ENCODE measurements at places on chromosomes 2 and 18.

DNA sequence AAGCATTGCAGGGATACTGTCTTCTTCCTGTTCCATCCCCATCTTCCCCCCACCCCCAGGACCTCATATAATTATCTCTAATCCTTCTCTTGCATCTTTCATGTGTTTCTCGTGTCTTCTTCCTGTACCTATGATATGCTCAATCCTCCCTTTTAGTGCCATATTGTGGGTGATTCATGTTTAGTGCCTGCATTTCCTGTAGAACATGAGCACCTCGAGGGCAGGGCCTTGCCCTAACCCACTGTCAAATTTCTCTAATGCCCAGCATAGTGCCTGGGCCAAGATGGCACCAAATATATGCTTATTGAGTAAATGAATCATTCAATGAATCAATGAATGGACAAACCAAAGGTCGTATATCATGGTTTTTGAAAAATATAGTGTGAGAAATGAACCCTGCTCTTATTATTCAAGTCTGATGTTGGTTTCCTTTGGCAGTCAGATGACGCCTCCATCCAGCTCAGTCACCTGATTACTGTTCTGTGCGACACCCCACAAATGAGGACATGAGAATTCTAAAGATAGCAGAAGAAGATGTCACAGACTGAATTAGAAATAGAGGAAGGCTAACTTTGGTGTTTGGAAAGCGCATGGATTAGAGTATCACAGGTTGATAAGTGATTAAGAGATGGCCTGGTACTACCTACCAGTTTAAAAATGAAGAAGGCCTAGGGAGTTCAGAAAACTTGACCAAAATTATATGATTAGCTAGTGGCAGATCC lies 278.4 kb downstream of the PRKCE start:
- DNase-seq: no peak

DNA sequence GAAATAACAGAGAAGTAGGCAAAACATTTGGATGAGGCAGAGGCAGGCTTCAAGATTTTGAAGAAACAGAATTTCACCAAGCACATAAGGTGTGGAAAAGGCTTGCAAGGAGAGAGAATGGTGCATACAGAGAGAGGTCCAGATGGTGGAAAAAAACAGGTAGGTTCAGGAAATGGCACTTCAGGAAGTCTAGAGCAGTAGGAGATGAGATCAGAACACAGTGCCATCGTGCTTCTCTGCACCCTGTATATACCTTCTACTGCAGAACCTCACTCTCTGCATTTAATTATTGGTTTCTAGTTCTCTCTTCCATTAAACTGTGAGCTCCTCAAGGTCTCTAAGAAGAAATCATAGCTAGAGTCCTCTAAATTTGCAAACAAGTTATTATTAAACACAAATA lies 2.4 kb downstream of the PAIP2B start:
- DNase-seq: no peak

DNA sequence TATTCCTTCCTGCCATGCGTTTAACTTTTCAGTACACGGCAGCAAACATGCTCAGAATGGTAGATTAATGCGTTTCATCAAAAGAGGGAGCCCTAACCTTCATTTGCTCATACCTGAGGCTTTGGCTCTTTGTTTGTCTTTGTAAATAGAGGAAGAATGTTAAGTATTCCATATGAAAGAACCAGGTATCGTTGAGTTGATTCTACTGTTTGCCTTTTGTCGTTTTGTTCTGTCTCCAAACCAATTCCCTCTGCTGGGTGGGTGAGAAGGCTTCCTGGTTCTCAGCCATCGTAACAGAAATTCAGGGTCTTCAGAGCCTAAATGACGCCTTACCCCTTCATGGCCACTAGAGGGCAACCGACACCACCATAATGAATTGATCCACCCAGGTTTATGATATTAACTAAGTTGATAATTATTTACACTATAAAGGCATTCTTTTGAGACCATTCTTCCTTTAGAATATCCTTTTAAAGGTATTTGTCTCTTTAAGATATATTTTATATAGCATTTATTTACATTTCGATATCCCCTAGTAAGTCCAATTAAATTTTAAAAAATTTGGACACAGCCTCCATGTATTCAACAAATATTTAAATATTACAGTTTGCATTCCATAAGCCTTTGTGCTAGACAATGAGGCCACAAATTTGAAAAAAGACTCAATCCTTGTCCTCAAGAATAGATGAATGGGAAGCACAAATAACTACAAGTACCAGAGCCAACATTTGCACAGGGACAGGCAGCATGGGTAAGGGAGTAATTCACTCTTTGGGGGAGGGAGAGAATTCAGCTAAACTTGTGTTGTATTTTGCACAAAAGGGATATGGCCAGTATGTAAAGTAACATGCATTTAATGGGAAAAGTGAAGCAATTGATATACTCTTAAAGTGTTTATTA lies 48.1 kb downstream of the TIMM21 start:
- DNase-seq: peak; percentile 12

GRCh38 chr2:172357442-172357841 lies 69.9 kb upstream of the ITGA6 start:
- DNase-seq: no peak

DNA sequence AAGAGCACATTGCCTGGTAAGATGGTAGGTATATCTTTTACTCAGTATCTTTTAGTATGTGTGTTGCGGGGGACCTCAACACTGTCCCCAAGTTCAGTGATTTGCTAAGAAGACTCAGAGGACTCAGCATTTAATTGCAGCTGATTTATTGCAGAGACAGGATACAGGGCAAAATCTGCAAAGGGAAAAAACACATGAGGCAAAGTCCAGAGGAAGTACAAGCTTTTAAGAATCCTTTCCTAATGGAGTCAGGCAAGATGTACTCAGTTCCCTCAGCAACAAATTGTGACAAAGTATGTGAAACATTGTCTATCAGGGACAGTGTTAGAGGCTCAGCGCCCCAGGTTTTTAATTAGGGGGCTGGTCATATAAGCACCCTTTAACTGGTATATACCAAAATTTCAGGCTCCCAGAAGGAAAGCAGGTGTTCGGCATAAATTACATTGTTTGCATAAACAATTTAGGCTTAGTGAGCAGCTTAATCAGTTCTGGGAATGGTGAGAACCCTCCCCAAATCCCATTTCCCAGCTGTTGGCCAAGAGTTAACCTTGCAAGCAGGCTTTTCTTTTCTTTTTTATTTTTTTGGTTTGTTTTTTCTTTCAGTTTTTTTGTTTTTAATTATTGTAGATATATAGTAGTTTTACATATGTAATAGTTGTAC lies 41.7 kb downstream of the RAB3GAP1 start:
- DNase-seq: no peak

GRCh38 chr2:12300927-12301326 lies 415.8 kb upstream of the TRIB2 start:
- no peak for DNase-seq

GRCh38 chr2:26492749-26493515 lies 15.0 kb upstream of the OTOF start:
- DNase-seq: no peak

- no peak for DNase-seq
Observed at GRCh38 chr2:191311627-191312026, 66.4 kb downstream of the MYO1B start.

DNA sequence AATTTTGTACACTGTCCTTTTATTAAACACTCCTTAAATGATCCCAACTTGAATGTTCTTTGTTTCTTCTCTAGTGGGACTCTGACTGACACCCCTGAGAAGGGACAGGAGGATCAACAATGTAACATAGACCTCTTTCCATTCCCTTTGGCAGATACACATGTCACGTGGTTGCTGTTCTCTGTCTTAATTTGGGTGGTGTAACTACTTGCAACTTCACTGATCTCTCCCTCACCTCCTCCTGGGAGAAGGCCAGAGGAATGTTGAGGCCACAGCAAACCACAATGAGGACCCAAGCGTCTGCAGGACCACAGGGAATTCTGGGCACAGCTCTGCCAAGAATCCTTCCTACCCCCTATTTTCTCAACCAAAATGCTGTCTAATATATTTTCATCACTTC lies 205.6 kb downstream of the RTP5 start:
- DNase-seq: no peak

- DNase-seq: no peak
Observed at GRCh38 chr2:39240758-39241157, 3.0 kb downstream of the CDKL4 start.

GRCh38 chr2:66948234-66948633 lies 448.9 kb upstream of the ETAA1 start:
- no peak for DNase-seq

- DNase-seq: no peak
Observed at GRCh38 chr2:164024396-164024795, 288.6 kb upstream of the FIGN start.

DNA sequence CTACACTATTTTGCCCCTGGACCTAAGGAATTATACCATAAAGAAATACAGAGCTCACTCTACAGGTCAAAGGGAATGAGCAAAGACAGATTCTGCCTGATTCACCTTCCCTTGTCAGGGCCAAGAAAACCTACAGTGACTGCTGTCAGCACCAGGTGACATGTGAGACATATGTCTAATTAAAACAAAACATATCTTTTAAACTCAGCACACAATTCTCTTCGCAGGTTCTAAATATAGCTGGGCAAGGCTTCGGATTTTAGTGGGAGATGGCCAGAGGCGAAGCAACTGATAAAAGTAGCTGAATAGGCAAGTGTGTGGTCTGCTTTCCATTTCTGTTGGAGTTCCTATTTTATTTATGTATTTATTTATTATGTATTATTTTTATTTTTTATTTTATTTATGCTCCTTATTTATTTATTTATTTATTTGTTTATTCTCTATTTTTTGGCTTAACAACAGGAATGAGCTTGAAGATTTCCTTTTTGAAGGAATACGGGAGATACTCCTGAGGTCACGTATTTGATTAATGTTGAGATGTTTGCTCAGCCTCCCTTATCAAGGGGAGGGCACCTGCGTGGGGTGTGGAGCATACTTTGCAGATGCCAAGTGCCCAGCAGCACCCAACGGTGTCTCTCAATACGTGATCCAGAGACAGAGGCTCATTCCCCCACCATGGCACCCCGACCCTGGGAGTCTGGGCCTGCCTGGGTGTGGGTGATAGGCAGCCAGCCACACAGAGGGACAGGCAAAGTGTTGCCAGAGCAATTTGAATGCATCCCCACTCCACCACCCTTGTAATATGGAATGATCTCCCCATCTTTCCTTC lies 141.8 kb downstream of the RNF152 start:
- DNase-seq: no peak

- DNase-seq: no peak
Observed at GRCh38 chr2:222594679-222595078, 61.2 kb downstream of the FARSB start.

DNA sequence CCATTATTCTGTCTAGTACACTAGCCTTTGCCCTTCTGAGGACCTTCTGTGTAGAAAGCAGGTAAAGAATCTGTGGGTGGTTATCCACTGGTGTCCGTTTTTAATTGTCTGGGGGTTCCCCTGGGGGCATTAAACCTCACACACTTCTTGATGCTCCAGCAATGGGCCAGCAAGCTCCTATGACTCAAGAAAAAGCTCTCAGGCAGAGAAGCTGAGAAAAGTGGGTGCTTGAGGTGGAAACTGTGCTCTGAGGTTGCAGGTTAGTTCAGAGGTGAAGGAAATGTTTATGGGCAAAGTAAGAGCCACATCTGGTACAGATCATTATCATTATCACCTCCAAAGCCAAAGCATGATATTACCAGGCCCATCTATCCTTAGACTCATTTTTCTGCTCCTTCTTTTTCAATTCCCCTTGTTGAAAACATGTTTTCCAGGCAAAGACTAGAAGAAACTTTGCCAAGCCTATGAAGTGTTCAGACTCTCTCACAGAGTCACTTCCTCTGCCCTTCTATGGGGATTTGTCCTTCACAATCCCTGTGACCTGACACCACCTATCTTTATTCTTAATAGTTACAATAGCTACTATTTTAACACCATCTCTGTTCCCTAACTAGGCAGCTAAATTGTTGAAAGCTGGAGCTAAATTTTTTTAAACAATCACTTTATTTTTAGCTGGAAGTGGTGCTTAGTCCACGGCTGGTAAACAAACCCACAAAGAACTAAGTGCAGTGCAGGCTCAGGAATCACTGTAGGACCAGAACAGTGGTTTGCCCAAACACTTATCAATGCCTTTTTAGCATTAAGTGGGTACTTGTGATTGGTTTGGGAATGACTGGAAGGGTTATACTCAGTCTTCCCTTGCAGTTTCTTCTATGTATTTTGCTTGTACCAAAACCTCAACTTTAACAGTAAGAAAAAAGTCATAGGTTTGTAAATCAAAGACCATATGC lies 512.8 kb upstream of the POU3F3 start:
- DNase-seq: no peak

DNA sequence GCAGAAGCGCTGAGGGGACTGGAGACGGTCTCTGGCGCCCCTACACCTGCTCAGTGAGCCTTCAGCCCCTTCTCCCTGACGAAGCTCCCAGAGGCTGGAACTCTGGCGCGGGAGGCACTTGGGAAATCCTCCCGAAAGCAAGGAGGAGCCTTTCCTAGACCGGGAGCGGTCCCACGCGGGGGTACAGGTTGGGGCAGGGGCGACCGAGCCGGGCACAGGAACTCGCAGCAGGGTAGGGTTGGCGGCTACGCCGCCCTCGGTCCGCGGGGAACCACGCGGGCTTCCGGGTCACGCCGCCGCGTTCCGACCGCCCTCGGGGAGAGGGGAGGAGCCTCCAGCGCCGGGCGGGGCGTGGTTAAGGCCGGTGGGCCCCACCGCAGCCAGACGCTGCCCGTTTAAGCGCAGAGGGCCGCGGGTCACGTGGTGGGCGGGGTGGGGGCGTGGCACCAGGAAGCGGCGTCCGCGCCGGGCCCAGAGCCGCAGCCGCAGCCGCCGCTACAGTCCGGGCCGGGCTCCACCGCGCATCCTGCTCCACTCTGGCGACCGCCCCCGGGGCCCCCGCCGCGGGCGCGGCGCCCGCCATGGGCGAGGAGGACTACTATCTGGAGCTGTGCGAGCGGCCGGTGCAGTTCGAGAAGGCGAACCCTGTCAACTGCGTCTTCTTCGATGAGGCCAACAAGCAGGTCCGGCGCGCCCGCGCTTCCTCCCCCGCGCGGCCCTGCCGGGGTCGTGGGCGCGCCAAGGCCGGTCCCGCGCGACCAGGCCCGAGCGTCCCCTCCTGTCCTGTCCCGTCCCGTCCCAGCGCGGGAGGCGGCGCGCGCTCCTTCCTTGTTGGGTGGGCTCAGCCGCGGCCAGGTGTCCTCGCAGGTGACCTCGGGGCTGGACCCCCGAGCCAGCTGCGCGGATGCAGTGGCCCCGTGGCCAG lies at the start of gene RMC1:
TSS of gene RMC1 (plus strand) at position 474 of the 925 bp plus-strand sequence. CDS start at position 582, 108 bp downstream.
- DNase-seq: peak; percentile 97

DNA sequence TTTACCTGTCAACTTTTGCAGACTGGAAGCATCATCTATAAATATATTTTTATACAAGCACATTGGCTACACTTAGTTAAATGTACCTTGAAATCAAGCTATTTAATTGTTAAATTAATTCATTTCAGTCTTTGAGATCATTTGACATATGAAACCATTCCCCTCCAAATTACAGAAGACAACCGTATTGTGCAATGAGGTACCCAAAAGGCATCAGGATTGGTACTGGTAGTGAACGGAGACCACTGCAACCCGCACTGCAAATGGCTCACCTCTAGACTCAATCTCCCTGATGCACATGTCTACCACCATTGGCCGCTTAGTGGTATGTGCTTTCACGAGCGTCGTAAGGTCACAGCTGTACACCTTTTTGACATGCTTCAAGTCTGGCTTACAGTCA lies 47.8 kb upstream of the CHRNA1 start:
- no peak for DNase-seq
